HuH-7 (cell line): ENCODE measurements at places on chromosomes 2 and 18.

GRCh38 chr2:168613551-168613950 lies 157.5 kb downstream of the CERS6 start:
- DNase-seq, result no peak

GRCh38 chr2:226905718-226906117 lies 69.9 kb downstream of the RHBDD1 start:
- DNase-seq, result no peak

GRCh38 chr2:45836316-45836715 lies 184.8 kb downstream of the PRKCE start:
- DNase-seq, result no peak

- DNase-seq, result no peak
Observed at GRCh38 chr18:46688853-46689525, 32.0 kb upstream of the LOXHD1 start.

- no peak for DNase-seq
Observed at GRCh38 chr18:70523792-70524182, 234.9 kb downstream of the SOCS6 start.

- no peak for DNase-seq
Observed at GRCh38 chr18:76791106-76791505, 31.3 kb upstream of the ZNF236 start.

DNA sequence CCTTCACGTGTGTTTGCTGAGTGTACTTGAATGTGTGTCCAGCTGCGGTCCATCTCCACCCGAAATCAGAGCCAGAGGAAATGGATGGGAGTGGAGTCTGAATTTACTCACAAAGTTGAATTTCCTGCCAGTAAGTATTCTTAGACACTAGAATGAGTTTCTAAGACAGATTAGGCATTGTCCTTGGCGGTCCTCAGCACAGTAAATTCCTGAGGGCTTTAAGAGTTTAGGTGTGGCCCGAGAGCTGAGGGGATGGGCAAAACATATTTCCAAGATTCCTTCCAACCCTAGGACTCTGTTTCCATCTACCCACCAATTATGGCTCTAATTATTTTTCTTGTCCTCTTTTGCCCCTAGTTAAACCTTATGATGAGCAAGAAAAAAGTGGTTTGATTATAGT lies 90.3 kb upstream of the PHLPP1 start:
- DNase-seq, result no peak

- no peak for DNase-seq
Observed at GRCh38 chr2:61597300-61598289, 59.4 kb upstream of the XPO1 start.

GRCh38 chr2:197294260-197294659 lies 16.3 kb downstream of the ANKRD44 start:
- no peak for DNase-seq
